ENCODE measurements at places on chromosomes 13 and 19. TPM values are rescaled to one million over a fixed set of nuclear protein-coding genes. Genes with fewer than 3 reads are reported as not detected.

Gene NKPD1
- total RNA-seq: 0.16 TPM

Gene MTUS2
- not detected for total RNA-seq

Gene HRC
- not detected for total RNA-seq

Gene CALR3
- total RNA-seq: not detected

Gene KASH5
- total RNA-seq: 0.95 TPM
